LHCN-M2 (cell line): ENCODE measurements at places on chromosomes 1 and 21. TPM values are rescaled to one million over a fixed set of nuclear protein-coding genes. Genes with fewer than 3 reads are reported as not detected.

GRCh38 chr1:42777852-42778251, 6.9 kb upstream of the TMEM269 start:
- peak; percentile 25 for DNase-seq

DNA sequence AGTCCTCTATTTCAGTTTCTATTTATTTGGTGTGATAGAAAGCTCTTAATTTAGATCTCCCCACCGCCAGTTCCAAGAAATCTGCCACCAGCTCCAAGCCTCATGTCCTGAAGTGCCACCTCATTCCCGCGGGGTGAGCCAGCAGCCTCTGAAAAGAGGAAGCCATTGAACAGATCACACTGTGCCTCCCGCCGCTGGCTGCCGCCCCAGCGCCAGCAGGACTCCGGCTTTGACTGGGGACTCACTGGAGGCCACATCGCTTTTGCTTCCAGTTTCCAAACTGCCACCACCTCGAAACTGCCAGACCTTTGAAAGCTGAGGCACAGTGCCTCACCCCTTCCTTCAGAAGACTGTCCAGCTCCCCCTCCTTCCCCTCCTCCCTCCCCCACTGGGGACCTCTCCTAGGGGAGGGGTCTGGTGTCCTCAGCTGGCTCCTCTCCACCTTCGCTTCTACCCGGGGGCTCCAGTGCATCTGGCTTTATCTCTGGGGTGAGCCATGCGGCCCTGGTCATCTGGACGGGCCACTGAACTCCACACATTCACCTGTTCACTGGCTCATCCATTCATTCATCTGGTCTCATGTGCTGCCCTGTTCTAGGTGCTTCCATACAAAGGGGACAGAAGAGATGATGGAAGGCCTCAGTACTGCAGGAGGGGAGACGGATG, 58.9 kb downstream of the VPS26C start:
- no peak for DNase-seq

DNA sequence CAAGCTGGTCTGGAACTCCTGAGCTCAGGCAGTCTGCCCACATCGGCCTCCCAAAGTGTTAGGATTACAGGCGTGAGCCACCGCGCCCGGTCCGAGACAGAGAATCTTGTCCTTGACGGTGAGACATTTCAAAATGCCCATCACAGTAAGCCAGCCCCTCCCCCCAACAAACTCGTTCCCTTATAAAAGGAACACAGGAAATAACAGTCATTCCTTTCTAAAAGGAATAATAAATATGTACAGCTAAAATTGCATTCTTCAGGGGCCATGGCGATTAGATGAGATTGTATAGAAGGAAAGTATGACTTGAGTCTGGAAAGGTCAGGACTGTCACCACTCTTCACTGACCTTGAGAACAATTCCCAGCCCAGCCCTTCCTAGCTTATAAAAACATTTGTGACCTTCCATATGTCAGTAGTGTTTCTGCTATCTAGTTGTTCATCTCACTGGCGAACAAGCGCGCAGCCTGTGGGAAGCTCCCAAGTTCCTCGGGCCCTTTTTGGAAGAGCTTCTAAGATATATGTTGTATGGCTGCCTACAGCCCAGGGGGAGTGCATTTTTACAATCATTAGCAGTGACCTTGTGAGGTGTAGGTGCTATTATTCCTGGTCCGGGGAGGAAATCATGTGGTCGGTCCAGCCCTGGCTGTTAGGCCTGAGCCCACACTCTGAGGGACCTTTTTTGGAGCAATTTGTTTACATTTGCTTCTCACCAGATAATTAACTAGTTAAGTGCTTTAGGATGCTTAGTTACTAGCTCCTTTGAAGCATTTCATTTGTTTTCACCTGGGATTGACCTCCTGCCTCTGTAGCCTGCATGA, 8.7 kb downstream of the SZRD1 start:
- no peak for DNase-seq

GRCh38 chr1:204295671-204296070, 64.1 kb downstream of the PLEKHA6 start:
- DNase-seq, result peak; percentile 88

- no peak for DNase-seq
These were observed 696.6 kb upstream of the BRINP3 start for GRCh38 chr1:191174298-191174697.

GRCh38 chr1:225780630-225781029, 3.0 kb downstream of the SRP9 start:
- DNase-seq, result no peak

DNA sequence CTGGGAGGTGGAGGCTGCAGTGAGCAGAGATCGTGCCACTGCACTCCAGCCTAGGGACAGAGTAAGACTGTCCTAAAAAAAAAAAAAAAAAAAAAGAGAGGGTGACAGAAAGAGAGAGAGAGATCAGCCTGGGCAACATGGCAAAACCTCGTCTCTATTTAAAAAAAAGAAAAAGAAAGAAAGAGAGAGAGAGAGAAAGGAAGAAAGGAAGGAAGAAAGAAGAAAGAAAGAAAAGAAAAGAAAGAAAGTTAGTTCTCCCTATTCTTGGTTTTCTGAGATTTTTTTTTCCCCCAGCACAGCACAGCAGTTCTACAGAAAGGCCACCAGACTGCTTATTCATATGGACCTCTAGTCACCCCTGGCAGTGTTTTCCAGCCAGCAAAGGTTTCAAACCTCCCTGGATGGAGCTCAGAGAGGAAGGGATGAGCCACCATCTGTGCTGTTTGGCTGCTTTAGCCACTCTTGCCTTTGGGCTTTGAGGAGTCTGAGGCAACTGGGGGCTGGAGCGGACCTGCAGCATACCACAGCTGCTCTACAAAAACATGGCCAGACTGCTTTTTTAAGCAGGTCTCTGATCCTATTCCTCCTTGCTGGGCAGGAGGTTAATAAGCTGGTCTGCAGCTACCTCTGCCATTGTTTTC, 10.6 kb downstream of the S100A6 start:
- no peak for DNase-seq

GRCh38 chr1:89894210-89895201, 73.7 kb downstream of the LRRC8D start:
- DNase-seq, result peak; percentile 75

Gene PCP4L1
- 0.17 TPM in 1 of 2 replicates, not detected in the other for total RNA-seq

Gene APCS
- not detected in 2 replicates for total RNA-seq

Gene BGLAP
- 2.0 and 4.3 TPM in 2 replicates for total RNA-seq

Gene PRR9
- not detected in 2 replicates for total RNA-seq

Gene GPA33
- total RNA-seq, result not detected in 2 replicates

Gene NR5A2
- not detected in 2 replicates for total RNA-seq
